ENCODE measurements at places on chromosomes 7 and 10. TPM values are rescaled to one million over a fixed set of nuclear protein-coding genes. Genes with fewer than 3 reads are reported as not detected.

GRCh38 chr10:2703953-2704352, 363.4 kb upstream of the PFKP start:
- H3K4me3 ChIP-seq = no peak overlapping the region
- no peak overlapping the region for H3K27ac ChIP-seq
- no peak for DNase-seq
- no peaks in the 10 kb centered on the region for H3K4me1 ChIP-seq

GRCh38 chr10:62850646-62851045, 34.5 kb upstream of the EGR2 start:
- H3K36me3 ChIP-seq = peaks cover 1% of the 10 kb centered on the region
- H3K27ac ChIP-seq = no peak overlapping the region
- H3K27me3 ChIP-seq = no peaks in the 10 kb centered on the region
- H3K4me3 ChIP-seq = no peak overlapping the region
- no peak for DNase-seq

GRCh38 chr7:312424-312823, 22.5 kb downstream of the FOXL3 start:
- H3K27me3 ChIP-seq = peaks cover 26% of the 10 kb centered on the region
- H3K4me1 ChIP-seq = no peaks in the 10 kb centered on the region
- no peaks in the 10 kb centered on the region for H3K36me3 ChIP-seq
- DNase-seq = no peak
- H3K4me3 ChIP-seq = no peak overlapping the region

DNA sequence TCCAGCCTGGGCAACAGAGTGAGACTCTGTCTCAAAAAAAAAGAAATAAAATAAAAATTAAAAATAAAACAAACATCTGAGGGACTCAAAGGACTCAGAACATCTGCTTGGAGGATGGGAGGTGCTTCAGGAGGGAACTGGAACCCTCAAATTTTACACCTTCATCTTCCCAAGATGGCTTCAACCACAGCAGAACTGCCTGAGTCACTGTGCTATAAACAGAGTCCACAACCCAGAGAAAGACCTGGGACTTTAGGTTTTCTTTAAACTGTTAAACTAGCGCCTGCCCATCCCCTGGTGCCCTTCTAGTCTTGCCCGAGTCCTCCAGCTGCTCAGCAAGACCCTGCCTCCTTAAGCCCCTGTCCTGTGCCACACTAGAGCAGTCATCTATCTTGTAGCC, 40.8 kb downstream of the RGS10 start:
- H3K27me3 ChIP-seq = no peaks in the 10 kb centered on the region
- no peak for DNase-seq
- peak overlapping the region; percentile 60 for H3K4me3 ChIP-seq
- peaks cover 81% of the 10 kb centered on the region for H3K4me1 ChIP-seq
- peaks cover 47% of the 10 kb centered on the region for H3K36me3 ChIP-seq

CALN1 gene
- not detected for total RNA-seq

OPALIN gene
- not detected for total RNA-seq

- H3K4me1 ChIP-seq = peaks cover 85% of the 10 kb centered on the region
- DNase-seq = no peak
- peaks cover 9% of the 10 kb centered on the region for H3K36me3 ChIP-seq
- H3K27me3 ChIP-seq = no peaks in the 10 kb centered on the region
Observed at GRCh38 chr10:22681301-22681700, 33.1 kb downstream of the PIP4K2A start.

DNA sequence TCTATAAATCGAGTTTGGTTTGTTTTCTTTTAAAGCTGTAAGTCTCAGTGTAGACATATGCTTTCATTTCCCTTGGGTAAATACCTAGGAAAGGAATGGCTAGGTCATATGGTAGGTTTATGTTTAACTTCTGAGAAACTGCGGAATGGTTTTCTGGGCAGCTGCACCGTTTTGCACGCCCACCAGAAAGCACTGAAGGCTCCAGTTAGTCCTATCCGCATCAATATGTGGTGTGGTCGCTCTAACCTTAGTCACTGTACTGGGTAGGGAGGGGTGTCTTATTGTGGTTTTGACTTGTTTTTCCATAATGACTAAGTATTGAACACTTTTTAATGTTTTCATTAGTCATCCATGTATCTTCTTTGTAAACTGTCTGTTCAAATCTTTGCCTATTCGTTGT, 279.5 kb upstream of the AKR1E2 start:
- no peak overlapping the region for H3K27ac ChIP-seq
- no peak overlapping the region for H3K4me3 ChIP-seq
- peaks cover 27% of the 10 kb centered on the region for H3K27me3 ChIP-seq
- H3K4me1 ChIP-seq = peaks cover 2% of the 10 kb centered on the region
- DNase-seq = no peak

- H3K4me3 ChIP-seq = peak within 1 kb of the TSS; percentile 95
- peaks cover 33% of the 10 kb centered on the region for H3K4me1 ChIP-seq
- H3K36me3 ChIP-seq = peaks cover 41% of the 10 kb centered on the region
- DNase-seq = peak; percentile 40
Observed at GRCh38 chr10:89301721-89302445, at the start of gene IFIT2. IFIT2 (plus strand) TSS chr10:89302046; CDS start chr10:89302124, 78 bp downstream.

DNA sequence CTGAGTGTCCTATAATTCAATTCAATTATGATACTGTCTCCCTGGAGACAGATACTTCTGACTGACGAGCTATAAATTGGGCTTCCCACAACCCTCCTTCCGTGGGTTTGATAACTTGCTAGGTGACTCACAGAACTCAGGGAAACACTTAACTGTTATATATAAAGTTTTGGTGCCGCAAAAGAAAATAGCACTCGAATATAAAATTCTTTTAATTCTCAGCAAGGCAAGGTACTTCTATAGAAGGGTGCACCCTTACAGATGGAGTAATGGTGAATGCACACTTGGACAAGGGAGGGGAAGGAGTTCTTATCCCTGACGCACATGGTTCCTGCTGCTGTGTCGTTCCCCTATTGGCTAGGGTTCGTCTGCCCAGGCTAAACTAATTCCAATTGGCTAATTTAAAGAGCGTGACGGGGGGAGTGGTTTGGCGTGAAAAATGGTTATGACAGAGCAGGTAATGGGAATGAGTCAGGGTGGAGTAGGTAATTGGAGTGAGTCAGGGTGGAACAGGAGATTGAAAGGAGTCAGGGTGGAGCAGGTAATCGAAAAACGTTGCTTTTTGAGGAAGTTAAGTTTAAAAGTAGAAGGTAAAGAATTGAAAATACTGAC, 20.8 kb upstream of the GHITM start:
- peaks cover 5% of the 10 kb centered on the region for H3K27me3 ChIP-seq
- no peak overlapping the region for H3K27ac ChIP-seq
- H3K4me3 ChIP-seq = no peak overlapping the region
- H3K36me3 ChIP-seq = no peaks in the 10 kb centered on the region
- no peaks in the 10 kb centered on the region for H3K4me1 ChIP-seq

ZNF425 gene
- total RNA-seq = 1.0 TPM

DNA sequence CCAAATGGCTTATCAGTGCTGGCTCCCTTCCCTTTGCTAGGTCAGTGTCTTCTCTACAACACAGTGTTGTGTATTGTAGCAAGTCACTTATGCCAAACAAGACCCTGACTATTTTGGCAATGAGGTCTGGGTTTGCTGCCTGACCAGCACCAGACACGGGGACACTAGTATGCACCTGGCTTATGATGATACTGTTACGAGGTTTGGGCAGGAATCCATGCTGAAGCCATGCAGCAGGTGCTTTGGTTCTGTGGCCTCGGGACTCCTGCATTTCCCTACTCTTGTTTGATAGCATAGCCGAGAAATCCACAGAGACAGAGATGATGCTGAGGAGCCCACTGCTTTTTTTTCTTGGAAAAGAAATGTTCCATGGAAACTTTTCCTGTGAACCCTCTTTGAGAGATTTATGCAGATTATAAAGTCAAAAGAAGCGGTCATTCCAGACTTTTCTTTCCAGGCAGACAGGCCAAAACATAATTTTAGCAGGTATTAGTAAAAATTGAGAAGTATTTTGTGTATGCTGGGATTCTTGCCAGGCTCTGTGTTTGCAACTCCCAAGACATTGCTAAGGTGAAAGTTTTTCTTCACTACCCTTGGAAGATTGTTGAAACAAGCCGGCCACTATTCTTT, 291.1 kb downstream of the BBS9 start:
- no peaks in the 10 kb centered on the region for H3K36me3 ChIP-seq
- no peaks in the 10 kb centered on the region for H3K4me1 ChIP-seq
- H3K4me3 ChIP-seq = no peak overlapping the region
- no peaks in the 10 kb centered on the region for H3K27me3 ChIP-seq
- DNase-seq = no peak

- no peaks in the 10 kb centered on the region for H3K4me1 ChIP-seq
- no peak for DNase-seq
- H3K27ac ChIP-seq = no peak overlapping the region
Observed at GRCh38 chr10:121216295-121216694, 365.1 kb downstream of the WDR11 start.

GRCh38 chr10:89505640-89506275, 29.6 kb downstream of the SLC16A12 start:
- H3K4me3 ChIP-seq = no peak overlapping the region
- peaks cover 10% of the 10 kb centered on the region for H3K4me1 ChIP-seq
- no peaks in the 10 kb centered on the region for H3K36me3 ChIP-seq
- DNase-seq = no peak
- peaks cover 15% of the 10 kb centered on the region for H3K27me3 ChIP-seq

PRDX3 gene
- 99.3 TPM for total RNA-seq

DNA sequence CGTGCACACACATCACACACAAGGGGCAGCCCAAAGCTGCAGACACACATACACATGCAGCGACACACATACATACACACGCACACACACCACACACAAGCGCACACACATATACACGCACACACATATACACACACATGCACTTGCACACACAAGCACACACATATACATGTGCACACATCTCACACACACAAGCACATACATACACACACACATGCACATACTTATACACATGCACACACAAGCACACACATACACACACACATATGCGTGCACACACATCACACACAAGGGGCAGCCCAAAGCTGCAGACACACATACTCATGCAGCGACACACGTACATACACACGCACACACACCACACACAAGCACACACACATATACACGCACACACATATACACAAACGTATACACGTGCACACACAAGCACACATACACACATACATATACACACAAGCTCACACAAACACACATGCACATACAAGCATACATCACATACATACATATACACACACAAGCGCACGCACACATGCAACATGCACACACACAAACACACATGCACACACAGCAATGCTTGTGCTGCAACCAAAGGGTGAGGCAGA, 178.8 kb upstream of the PFKP start:
- no peak for DNase-seq
- H3K4me3 ChIP-seq = no peak overlapping the region
- H3K27me3 ChIP-seq = peaks cover 2% of the 10 kb centered on the region
- no peaks in the 10 kb centered on the region for H3K4me1 ChIP-seq

DNA sequence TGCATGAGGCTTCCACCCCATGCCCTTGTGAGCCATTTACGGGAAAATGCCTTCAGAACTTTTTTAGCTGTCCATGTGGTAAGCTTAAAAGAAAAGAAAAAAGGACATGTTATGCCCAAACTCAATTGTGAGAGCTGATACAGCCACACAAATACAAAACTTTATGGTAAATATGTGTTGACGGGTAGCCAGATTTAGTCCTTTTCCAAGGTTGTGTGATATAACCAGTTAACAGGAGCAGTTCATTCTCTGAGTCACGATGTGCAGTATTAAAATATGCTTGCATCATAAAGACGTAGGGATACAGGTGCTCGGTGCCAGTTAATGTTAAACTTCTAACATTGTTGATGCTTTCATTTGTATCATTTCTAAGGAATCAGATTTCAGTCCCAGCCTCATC, 350.4 kb downstream of the DNAJB6 start:
- peaks cover 68% of the 10 kb centered on the region for H3K27me3 ChIP-seq
- H3K36me3 ChIP-seq = no peaks in the 10 kb centered on the region
- no peak overlapping the region for H3K4me3 ChIP-seq
- H3K27ac ChIP-seq = no peak overlapping the region

- no peaks in the 10 kb centered on the region for H3K36me3 ChIP-seq
- H3K4me3 ChIP-seq = no peak overlapping the region
- no peak overlapping the region for H3K27ac ChIP-seq
- no peaks in the 10 kb centered on the region for H3K27me3 ChIP-seq
Observed at GRCh38 chr10:55233090-55233489, 432.1 kb upstream of the PCDH15 start.

KCP gene
- 0.57 TPM for total RNA-seq
